ENCODE measurements at places on chromosomes 1 and 21. TPM values are rescaled to one million over a fixed set of nuclear protein-coding genes. Genes with fewer than 3 reads are reported as not detected.

TMEM54 gene
- total RNA-seq, result 2.7 TPM

GRCh38 chr1:8330271-8331125, 12.6 kb downstream of the SLC45A1 start:
- H3K4me3 ChIP-seq, result no peak overlapping the region
- H3K27me3 ChIP-seq, result no peaks in the 10 kb centered on the region
- H3K27ac ChIP-seq, result no peak overlapping the region
- H3K4me1 ChIP-seq, result peaks cover 9% of the 10 kb centered on the region

GRCh38 chr1:194447636-194448035, 1261.2 kb upstream of the B3GALT2 start:
- H3K36me3 ChIP-seq, result no peaks in the 10 kb centered on the region
- H3K27ac ChIP-seq, result no peak overlapping the region
- peaks cover 11% of the 10 kb centered on the region for H3K4me1 ChIP-seq
- no peak overlapping the region for H3K4me3 ChIP-seq

DNA sequence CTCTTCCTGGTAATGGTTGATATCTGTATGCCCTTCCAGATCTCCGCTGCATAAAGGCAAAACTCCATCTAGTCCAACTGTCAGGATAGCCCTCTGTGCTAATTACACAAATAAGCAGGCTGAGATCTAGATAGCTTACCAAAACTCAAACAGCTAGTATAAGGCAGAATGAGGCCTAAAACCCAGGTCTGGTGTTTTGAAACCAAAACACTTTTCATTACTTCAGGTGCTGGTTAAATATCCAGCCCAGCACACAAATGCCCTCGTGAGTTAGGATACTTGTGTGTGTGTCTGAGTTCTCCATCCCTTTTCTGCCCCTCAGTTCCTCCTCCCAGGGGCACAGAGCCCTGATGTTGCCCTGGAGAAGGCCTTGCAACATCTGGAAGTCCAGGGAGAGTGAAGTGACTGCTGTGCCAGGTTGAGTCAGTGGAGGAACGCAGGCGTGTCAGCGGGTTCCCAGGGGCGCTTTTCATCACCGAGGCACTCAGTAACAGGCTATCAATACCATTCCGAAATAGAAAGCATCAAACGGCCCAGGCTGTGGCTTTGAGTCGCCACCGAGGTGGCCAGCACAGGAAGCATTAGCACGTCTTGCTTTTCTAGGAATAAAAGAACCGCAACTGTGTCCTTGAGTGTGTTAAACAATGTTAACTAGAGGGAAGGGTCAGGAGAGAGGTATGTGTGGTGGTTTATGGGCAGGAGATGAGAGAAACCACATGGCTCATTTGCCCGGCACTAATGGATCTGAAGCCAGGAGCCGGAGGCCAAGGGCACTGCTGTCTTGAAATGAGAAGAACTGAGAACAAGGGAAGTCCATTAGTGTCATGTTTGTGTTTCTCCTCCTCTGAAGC, 90.7 kb upstream of the WLS start:
- no peaks in the 10 kb centered on the region for H3K27me3 ChIP-seq
- H3K27ac ChIP-seq, result peak overlapping the region; percentile 1
- no peak for DNase-seq
- no peak overlapping the region for H3K4me3 ChIP-seq
- H3K36me3 ChIP-seq, result no peaks in the 10 kb centered on the region

DNA sequence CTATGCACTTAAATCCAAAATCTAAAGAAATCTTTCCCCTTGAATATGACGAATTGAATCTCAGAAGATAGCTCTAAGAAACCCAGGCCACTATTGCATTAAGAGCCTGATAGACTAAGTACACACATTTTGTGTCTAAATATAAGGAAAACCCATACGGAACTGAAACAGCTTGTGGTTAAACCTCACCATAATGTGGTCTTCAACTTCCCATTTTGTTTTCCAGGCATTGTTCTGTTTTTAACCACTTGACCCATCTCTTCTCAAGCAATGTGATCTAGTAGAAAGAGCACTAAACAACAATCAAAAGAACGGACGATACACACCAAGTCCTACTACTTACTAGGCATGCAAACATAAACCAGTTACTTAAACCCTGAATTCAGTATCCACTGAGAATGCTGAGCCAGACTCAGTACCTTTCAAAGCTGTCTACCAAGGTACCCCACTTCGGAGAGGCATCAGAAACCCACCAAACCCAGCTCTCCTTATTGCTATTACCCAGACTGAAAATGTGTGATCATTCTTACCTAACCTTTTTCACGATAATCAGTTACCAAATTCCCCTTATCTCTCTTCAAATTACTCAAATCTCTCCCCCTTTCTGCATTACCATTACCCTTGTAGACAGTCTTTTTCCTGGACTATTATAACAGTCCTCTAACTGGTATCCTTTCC, 12.8 kb downstream of the OTUD7B start:
- H3K4me1 ChIP-seq, result peaks cover 8% of the 10 kb centered on the region
- H3K4me3 ChIP-seq, result no peak overlapping the region
- no peak for DNase-seq
- H3K27ac ChIP-seq, result no peak overlapping the region
- H3K36me3 ChIP-seq, result peaks cover 3% of the 10 kb centered on the region
